Erythroblast (primary cell): ENCODE measurements at places on chromosomes 13 and 19.

- DNase-seq = no peak
Observed at GRCh38 chr19:40322951-40323615, 25.1 kb downstream of the C19orf47 start.

DNA sequence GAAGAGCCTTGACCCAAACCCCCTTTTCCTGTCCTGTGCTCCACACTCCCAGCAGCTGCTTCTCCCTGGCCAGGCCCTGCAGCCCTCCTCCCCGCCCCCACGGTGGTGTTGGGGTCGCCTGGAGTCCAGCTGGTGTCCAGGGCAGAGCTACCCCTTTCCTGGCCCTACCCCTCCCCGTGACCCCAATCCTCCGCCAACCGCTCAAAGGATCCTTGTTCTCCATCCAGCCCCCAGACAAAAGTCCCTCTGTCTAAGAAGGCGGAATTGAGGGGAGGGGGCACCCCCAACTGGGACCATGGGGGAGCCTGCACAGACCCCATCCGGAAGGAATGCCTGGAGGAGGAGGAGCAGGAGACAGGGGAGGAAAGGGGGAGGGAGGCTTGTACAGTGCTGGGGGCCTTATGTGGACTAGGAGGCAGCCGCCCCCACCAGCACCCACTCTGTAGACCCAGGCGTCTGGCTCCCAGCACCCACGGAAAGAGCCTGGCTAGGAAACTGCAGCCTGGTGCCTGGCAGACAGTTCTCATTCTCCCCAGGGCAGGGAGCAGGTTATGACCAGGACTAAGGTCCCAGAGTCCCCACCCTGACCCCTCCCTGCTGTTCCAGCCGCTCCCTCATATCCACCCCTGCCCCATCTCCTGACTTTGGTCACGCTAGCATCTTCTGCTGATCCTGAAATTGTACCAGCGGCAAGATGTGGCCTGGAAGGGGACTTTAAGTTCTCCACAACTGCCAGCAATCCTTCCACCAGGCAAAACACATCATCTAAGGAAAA, at the start of gene FXYD3:
Gene FXYD3 (plus strand): TSS at position 647 of the 775 bp plus-strand sequence. CDS start 3,554 bp downstream, outside the sequence.
- DNase-seq = no peak

GRCh38 chr13:88627071-88627470, 955.9 kb downstream of the SLITRK5 start:
- DNase-seq = no peak

- DNase-seq = no peak
Observed at GRCh38 chr13:59178344-59178743, 985.4 kb downstream of the DIAPH3 start.
